ENCODE measurements at places on chromosomes 5 and 9.

DNA sequence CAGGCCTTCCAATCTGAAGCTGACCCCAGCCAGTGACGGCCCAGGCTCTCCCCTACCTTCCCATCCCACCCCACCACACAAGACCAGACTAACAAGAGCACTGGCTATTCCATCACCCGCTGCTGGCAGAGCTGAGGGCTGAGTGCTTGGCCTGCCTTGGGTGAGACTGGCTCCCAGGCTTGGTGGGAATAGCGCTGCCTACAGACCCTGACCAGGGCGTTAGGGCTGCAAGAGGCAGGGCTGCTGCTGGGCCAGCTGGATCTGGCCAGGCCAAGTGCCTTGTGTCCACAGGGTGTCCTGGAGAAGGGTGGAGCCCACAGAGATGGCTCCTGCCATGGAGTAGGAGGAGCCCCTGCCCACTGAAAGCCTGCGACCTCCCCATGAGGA lies 31.6 kb upstream of the ANGPTL2 start:
- no peak for DNase-seq
- peaks cover 20% of the 10 kb centered on the region for H3K4me1 ChIP-seq
- H3K27ac ChIP-seq = peak overlapping the region; percentile 87

GRCh38 chr9:89374176-89374575 lies 55.9 kb downstream of the SECISBP2 start:
- no peaks in the 10 kb centered on the region for H3K27me3 ChIP-seq
- peaks cover 17% of the 10 kb centered on the region for H3K36me3 ChIP-seq
- peaks cover 6% of the 10 kb centered on the region for H3K4me1 ChIP-seq
- H3K27ac ChIP-seq = no peak overlapping the region

DNA sequence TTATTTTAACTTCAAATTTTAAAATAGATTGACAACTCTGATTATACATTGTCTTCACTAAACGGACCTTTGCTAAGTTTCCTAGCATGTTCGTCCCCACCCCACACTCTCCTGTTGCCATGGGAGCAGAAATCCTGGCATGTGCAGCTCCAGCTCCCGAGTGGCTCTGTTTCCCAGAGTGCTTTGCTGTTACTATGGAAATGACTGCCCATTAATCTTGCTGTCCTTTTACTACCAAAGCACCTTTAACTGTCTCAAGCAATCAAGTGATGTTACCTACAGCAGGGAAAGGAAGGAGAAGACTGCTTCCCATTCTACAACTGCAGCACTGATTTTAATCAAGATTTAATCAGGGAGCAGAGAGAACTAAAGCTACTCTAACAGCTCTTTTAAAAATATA lies 212.0 kb upstream of the KIF2A start:
- H3K4me1 ChIP-seq = no peaks in the 10 kb centered on the region
- no peak overlapping the region for H3K4me3 ChIP-seq
- DNase-seq = peak; percentile 50
- H3K36me3 ChIP-seq = no peaks in the 10 kb centered on the region

- H3K27ac ChIP-seq = no peak overlapping the region
- no peaks in the 10 kb centered on the region for H3K27me3 ChIP-seq
- H3K4me3 ChIP-seq = no peak overlapping the region
- no peaks in the 10 kb centered on the region for H3K36me3 ChIP-seq
Observed at GRCh38 chr5:32773944-32774343, 62.8 kb downstream of the NPR3 start.

GRCh38 chr9:69750085-69750484 lies 9.7 kb downstream of the PTAR1 start:
- no peaks in the 10 kb centered on the region for H3K4me1 ChIP-seq
- H3K27ac ChIP-seq = no peak overlapping the region
- no peaks in the 10 kb centered on the region for H3K27me3 ChIP-seq

Measured in muscle of leg (tissue), 16 donors.